ENCODE measurements at places on chromosomes 4 and X. TPM values are rescaled to one million over a fixed set of nuclear protein-coding genes. Genes with fewer than 3 reads are reported as not detected.
A peak's percentile ranks its signal among the peaks of the same experiment; 100 is the strongest.

The F8A1 gene
- 2.9 TPM for total RNA-seq

GRCh38 chr4:111405989-111406388, 739.3 kb upstream of the FAM241A start:
- peak; percentile 33 for DNase-seq

The FHL1 gene
- 57.5 TPM for total RNA-seq

DNA sequence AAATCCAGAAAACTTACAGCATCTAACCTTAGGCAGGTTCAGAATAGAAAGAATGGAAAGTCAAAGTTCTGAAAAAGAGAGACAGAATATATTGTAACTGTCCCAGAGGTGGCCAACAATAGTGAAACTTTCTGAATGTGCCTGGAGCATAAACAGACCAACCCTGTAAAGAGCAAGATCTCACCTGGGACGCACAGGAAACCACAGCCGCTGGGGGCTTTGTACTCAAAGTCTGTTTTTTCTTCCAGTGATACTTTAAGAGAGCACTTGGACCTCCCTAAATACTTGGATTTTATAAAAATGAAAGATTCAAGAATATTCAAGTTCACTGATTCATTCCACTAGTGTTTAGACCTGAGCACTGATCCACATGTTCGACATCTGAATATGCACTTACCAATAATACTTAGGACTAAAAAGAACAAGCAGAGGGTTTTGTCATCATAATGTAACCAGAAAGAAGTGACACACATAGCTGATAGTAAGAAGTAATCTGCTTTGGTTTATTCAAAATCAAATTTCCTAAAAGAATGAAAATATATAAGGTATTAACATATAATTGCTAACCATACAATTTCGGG, 35.3 kb downstream of the ARAP2 start:
- DNase-seq: no peak

The ARHGAP24 gene
- total RNA-seq: 26.3 TPM

DNA sequence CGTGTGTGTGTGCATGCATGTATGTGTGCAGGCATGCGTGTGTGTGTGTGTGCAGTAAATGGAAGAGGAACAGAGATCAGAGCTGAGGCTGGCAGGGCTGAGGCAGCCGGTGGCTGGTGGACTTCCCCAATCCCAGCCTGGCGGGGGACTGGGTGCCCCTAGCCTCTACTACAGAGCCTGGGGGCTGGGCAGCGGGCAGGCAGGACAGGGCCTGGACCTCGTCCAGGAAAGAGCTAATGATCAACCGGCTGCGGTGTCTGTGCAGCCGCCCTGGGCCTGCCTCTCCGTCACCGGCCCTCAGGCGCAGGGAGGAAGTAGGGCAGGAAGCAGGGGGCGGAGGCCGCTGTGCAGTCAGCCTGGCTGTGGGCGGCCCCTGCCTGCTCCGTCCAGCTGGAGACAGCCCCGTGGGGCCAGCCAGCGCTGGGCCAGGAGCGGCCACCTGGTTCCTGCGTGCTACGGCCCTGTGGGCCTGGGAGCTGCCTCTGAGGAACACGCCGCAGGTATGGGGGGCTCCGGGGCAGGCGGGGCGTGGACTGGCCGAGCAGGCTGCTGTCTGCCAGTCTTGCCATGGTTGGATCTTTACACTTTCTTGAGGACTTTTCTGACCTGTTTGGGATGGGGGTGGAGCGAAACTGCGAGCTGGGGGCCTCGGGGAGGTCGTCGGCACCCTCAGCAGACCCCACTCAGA, at the start of gene SH3TC1:
TSS of gene SH3TC1 (plus strand) at position 385 of the 688 bp plus-strand sequence. CDS start 5,905 bp downstream, outside the sequence.
- DNase-seq: peak; percentile 97

- no peak for DNase-seq
Observed at GRCh38 chrX:153777261-153778090, 3.4 kb upstream of the SRPK3 start.

GRCh38 chr4:77203380-77204197, 46.6 kb downstream of the CCNG2 start:
- DNase-seq: peak; percentile 92

DNA sequence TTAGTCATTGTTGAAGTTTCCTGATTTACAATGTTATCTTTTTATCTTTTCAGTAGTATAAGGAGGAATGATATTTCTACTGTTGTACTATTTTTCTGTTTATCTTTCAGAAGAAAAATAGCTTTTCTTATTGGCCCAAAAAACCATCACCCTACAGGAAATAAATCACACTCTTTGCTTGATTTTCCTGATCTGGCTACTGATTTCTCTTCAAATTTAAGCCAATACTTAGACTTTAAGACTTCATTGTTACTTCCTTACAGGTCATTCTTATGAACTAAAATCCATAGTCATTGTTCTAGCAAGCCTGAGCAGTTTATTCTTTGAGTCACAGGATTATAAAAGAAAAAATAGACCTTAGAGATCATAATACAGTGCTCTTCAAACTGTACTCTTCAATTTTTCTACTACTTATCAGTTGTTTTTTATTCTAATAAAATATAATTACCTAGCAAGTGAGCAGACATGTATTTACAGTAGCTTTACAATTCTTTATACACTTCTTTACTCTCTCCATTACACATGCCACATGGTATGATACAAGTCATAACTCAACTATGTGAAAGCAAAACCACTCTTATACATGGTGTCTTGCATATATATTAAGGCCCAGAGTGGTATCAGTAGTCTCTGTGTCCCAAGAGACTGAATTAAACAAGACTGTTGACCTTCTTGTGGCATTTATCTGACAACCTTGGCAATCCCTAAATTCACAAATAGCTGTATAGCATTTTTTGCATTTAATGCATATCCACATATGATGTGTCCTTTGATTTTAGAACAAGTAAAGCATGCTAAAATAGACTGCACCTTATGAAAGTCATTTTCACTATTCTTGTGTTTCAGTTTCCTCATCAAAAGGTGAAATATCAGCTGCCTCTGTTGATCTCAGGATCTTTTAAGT, 47.9 kb downstream of the TET2 start:
- peak; percentile 54 for DNase-seq

The CSAG1 gene
- not detected for total RNA-seq

The MGARP gene
- 2.4 TPM for total RNA-seq

DNA sequence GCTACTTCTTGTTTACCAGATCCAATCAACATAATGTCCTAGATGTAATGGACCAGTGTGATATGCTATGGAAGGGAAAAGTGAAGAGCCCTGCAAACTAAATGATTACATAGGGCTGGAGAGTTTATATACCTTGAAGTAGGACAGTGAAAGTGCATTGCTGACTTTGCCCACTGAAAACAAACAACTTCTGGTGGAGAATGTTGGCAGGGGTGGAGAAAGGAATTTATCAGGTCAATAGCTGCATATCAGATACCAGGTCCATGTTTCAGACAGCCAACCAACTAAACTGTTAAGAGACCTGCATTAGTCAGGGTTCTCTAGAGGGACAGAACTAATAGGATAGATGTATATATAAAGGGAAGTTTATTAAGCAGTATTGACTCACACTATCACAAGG, 82.4 kb downstream of the DCUN1D4 start:
- DNase-seq: no peak

DNA sequence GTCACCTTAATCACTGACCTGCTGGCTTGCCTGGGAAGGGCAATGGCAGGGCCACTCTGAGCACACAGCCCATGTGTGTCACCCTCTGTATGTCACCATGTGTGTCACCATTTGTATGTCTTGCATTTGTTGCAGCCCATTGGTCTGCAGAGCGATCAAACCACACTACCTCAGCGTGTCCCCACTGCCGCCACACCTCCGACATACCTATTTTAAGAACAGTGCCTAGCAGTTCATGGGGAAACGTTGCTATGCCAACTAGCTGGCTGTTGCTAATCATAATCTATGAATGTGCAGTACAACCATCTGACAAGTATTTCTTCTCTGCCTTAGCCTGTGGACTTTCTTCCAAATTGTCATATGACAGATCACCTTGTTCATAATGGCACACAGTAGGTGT, 8.0 kb upstream of the CRMP1 start:
- no peak for DNase-seq

- no peak for DNase-seq
Observed at GRCh38 chrX:7052541-7052940, 95.0 kb upstream of the STS start.

GRCh38 chr4:153509724-153510123, 43.6 kb downstream of the TMEM131L start:
- DNase-seq: no peak

GRCh38 chrX:154051201-154051810, 31.6 kb upstream of the IRAK1 start:
- peak; percentile 67 for DNase-seq

- DNase-seq: peak; percentile 61
Observed at GRCh38 chr4:77183777-77184420, 26.9 kb downstream of the CCNG2 start.

The FOXR2 gene
- total RNA-seq: not detected

The ZCCHC12 gene
- total RNA-seq: not detected

The ZFYVE28 gene
- total RNA-seq: 8.9 TPM

DNA sequence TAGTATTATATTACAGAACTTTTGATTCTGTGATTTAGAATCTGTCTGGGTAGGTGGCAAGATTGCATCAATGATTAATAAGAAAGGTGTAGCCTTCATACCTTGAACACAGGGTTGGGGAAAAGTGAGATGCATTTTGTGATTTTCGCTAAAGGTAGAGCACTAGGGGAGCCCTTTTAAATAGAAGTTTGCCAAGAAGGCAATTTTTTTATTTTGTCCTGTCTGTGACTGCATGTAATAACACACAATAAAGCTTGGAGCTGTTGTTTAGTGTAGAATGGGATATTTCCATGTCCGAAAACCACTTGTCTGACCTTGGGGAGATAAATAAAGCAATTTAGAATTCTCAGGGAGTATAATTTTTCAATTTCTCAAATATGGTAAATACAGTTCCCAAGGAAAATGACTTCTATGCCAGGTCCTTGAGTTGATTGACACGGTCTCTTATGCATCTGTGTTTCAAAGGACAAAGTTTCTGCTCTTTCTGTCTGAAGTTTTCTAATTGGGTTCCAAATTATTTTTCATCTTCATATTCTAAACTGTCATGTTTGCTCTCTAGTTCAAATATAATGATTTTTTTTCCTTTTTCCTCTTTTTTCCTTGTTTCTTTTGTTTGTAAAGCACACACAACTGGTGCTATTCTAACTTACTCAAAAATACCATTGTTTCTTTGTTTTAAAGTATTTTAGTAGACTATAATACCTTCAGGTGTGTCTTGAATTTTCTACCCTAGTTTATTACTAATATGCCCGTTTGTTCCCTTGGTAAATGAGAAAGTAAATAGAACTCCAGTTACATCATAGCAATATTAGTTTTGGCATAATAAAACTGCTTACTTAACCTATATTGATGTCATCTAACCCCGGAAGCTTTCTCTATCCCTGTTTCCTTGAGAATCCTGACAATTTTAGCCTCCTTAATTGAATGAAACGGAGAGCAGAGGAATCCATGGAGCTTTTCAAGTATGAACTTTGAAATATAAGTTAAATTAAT, 87.8 kb upstream of the BMPR1B start:
- DNase-seq: no peak

The PCDH10 gene
- total RNA-seq: not detected

DNA sequence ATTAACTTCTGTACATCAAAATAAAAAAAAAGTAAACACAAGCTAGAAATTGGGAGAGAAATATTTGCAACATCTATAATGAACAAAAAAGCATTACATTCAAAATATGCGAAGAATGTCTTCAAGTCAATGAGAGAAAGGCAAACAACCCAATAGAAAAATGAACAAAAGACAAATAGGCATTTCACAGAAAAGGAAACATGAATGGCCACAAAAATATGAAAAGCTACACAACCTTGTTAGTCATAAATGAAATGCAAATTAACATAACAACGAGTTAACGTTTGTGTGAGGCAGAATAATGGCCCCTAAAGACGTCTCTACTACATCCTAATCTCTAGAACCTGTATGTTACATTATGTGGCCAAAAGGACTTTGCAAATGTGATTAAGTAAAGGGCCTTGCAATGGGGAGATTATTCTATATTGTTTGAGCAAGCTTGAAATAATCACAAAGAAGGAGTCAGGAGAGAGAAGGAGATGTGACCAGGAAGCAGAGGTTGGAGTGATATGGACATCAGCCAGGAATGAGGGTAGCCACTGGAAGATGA, 86.8 kb downstream of the WDFY3 start:
- DNase-seq: peak; percentile 21

DNA sequence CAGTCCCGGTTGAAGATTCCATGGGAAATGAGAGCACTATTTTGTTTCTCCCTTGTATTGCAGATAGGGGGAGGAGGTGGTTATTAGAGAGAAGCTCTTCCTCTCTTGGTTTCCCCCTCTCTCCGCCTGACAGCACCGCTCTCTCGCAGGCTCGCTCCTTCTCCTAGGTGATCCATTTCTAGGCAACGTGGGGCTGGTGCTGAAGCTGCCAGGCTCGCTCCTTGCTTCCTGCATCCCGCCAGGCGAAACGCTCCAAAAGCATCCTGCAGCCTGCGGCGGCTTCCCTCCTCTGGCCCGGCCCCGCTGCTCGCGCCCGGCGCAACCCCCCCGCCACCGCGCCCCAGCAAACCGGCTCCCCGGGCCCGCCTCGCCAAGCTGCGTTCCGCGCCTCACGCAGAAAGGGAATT, at the start of gene GRID2:
TSS of gene GRID2 (plus strand) at position 346 of the 407 bp plus-strand sequence.
- peak; percentile 6 for DNase-seq
